ENCODE measurements at places on chromosomes 5 and 9.

GRCh38 chr5:72307573-72307967 lies 12.5 kb downstream of the MRPS27 start:
- DNase-seq: no peak

DNA sequence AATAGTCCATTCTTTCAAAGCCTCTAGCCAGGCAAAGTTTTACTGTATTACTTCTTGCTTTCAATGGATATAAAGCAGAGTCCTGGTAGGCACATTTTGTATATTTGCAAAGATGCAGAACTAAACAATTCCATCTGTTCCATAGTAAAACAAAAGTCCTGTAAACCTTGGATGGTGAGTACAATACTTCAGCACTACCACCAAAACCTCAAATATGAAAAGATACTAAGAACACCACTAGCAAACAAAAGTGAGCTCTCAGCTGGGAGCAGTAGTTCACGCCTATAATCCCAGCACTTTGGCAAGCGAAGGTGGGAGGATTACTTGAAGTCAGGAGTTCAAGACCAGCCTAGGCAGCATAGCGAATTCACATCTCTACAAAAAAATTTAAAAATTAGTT lies 195.0 kb downstream of the MSX2 start:
- no peak for DNase-seq

- DNase-seq: no peak
Measured at GRCh38 chr5:167716126-167716775, 575.2 kb upstream of the WWC1 start.

GRCh38 chr5:25975885-25976284 lies 1062.5 kb downstream of the CDH9 start:
- no peak for DNase-seq

- peak; percentile 67 for DNase-seq
Measured at GRCh38 chr5:180209137-180209581, at the start of gene RASGEF1C. TSS of gene RASGEF1C (minus strand) at chr5:180209211. CDS start at chr5:180138052, 71,159 bp downstream.

- DNase-seq: no peak
Measured at GRCh38 chr9:98778251-98778650, 18.1 kb downstream of the ANKS6 start.

GRCh38 chr9:117784996-117785395 lies 80.8 kb downstream of the TLR4 start:
- no peak for DNase-seq

DNA sequence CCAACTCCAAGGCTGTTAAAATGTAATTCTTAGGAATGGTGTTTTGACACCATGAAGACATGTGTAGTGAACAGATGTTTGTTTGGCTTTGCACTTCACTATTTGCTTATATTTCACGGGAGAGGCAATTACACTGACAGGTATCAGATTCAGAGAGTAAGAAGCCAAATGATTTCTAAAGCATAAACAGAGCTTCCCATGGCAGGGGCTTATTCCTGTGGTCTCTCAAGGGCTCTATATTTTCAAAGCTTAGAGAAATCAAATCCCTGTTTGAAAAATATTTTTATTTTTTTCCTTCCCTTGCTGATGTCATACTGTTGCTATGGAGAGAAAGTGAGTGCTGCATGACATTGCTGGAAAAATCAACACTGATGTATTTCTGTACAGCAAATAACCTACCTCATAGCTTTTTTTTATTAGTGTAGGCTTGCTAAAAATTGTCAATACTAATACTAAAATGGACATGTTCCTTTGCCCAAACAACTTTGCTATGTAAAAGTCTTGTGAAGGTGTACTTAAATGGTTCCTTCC lies 161.4 kb downstream of the GIN1 start:
- no peak for DNase-seq

DNA sequence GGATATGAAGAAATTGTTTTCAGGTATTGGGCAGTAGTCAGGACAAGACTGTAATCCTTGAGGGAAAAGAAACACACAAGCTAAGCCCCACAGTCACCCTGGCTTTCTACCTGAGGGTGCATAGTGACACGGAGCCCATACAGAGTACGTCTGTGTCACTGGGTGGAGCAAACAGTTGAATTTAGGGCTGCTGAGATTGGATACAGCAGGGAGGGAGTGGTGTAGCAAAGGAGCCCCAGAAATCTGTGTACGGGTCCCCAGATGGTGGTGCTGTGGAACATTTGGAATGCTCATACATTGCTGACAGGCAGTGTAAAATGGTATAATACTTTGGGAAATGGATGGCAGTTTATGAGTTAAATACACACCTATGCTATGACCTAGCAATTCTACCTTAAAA lies 5.1 kb downstream of the TRMT10B start:
- DNase-seq: no peak

All from GM12892 (cell line).